ENCODE measurements at places on chromosomes 5 and 9. TPM values are rescaled to one million over a fixed set of nuclear protein-coding genes. Genes with fewer than 3 reads are reported as not detected.

GRCh38 chr9:86347991-86348390 is 6.2 kb downstream of the TUT7 start:
- DNase-seq = no peak

DNA sequence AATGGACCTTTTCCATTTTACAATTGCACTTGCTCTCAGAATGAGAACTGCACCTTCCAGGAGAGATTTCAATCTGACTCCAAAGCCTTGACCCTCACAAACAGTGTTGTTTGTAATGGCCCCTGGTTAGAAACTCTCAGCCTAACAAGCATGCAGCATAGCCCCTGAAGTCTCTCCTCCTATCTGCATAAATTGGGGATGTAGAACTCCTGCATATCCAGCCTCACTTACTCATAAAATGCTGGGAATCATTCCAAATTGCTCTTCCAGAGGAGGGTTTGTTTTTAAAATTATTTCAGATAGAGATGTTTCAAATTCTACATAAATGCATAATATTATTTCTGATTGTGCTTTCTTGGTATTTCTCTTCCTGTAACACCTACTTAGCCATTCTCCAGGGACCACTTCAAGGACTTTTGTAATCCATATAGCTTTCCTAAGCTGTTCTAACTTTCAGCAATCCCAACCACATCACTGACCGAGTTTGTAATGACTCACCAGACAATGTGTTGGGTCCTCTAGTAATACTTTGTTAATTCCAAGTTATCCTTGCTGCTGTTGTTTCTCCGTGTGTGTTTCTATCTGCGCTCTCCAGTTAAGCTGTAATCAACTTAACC is 143.8 kb upstream of the CCDC152 start:
- no peak for DNase-seq

DNA sequence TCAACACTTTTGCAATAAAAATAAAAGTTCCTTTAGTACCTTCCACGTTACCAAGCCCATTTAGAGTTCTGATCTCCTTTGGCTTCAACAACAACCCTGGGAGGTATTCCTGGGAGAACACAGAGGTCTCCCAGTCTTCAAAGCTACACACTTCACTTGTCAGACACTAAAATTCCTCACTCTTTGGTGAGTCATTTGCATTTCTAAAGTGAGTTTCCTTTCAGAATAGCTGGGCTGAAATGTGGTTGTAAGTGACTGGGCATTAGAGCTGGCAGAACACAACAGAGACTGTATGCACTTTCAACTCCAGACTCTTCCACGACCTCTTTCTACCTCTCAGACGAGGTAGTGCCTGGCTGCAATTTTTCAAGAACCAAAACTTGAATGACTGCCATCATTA is 11.5 kb upstream of the F2RL1 start:
- DNase-seq = no peak

DNA sequence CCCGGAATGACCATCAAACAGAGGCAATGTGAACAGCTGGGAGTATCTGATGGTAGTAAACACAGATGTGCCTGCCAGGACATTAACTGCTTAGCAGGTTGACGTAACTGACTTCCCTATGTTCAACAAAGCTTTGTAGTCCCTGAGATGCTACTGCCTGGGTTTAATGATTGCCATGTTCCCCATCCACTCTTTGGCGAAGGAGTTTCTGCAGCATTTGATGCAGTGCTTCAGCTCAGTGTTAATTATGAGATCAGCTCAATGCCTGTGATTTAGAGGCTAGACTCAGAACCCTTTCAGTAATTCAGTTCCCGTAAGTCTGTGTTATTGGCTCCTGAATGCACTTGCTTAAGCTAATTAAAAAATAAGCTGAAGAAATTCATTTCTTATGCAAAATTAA is 547.3 kb upstream of the ZNF608 start:
- DNase-seq = no peak

GRCh38 chr9:13524245-13524644 is 244.8 kb upstream of the MPDZ start:
- DNase-seq = no peak

DNA sequence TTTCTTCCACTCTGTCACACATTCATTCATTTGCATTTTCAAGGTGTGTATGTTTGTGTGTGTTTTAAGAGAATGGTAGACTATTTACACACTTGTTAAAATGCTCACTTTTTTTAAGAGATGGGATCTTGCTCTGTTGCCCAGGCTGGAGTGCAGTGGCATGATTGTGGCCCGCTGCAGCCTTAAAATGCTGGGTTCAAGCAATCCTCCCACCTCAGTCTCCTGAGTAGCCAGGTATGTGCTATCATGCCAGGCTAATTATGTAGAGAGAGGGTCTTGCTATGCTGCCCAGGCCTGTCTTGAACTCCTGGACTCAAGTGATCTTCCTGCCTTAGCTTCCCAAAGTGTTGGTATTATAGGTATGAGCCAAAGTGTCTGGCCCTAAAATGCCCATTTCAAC is 173.5 kb downstream of the PDE4D start:
- DNase-seq = no peak

GRCh38 chr5:87770601-87771121 is 357.9 kb upstream of the CCNH start:
- no peak for DNase-seq

GRCh38 chr5:95870105-95870672 is 47.7 kb upstream of the GLRX start:
- no peak for DNase-seq

- no peak for DNase-seq
These were observed 64.9 kb downstream of the SUSD1 start for GRCh38 chr9:112110094-112110776.

GRCh38 chr5:77669677-77670076 is 31.2 kb upstream of the OTP start:
- no peak for DNase-seq

GRCh38 chr5:17378346-17378997 is 119.6 kb upstream of the TAF11L2 start:
- no peak for DNase-seq

DNA sequence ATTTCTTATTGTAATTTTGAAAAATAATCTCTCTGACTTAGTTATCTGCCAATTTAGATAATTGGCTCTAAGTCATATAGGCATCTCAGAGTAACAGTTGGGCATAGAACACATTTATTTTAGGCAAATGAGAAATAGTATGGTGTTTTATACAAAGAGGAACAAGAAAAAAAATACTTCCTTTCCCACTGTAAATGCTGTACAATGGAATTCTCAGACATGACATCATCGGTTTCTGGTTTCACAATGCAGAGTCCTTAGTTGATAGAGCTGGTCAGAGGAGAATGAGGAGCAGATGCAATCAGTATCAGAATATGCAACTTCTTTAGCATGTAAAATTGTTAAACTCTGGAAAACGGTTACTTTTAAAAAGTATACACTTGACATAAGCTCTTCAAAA is 49.4 kb downstream of the PLK2 start:
- DNase-seq = no peak

GRCh38 chr5:155895484-155895883 is 431.5 kb upstream of the SGCD start:
- DNase-seq = no peak

GRCh38 chr5:80755626-80756025 is 100.8 kb upstream of the DHFR start:
- DNase-seq = no peak

DNA sequence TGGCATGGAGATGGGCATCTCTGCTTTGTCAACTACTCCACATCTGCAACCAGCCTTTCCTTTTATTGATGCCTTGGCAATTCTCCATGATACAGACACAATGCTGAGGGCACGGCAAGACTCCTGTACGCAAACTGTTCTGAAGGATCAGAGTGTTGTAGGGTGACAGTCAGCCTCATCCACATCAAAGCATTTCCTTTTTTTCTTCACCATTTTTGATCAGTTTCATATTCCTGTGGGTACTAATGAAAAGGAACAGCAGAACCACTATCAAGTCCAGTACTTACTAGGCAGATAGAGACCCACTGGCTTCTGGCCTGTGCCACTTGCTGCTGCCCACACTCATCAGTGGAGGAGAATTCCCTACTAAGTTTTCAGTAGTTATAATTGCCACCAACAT is 181.6 kb downstream of the PALM2AKAP2 start:
- DNase-seq = no peak

GRCh38 chr5:65895891-65896290 is 30.5 kb upstream of the ERBIN start:
- DNase-seq = no peak

DNA sequence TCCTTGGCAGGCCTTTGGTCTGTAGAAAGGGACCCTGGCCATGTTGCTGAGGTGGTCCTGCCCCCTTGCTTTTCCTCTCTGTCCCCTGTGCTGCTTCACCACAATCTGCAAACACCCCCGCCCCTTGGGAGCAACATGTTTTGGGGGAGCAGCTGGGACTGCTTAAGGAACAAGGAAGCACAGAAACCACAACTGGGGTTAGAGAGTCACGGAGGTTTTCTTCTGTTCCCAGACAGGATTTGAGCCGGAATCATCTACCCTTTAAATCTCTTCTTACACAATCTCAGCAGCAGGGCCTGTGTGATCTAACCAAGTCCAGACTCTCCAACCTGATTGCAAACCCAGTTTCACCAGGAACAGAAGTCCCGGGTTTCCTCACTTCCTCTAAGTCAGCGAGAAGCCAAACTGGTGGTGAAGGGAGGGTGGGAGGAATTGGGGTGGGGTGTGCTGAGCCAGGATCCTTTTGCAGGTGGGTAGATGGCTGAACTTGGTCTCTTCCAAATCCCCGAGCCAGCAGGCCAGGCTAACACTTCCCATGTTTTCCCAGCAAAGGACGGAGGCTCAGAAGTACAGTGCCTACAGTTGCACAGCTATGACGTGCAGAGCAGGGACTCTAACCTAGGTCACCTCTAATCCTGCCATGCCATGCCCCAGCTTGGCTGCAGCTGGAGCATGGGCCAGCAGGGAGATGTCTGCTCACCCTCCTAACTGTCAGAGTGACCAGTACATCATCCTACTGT is 25.0 kb downstream of the SH3PXD2B start:
- no peak for DNase-seq

DNA sequence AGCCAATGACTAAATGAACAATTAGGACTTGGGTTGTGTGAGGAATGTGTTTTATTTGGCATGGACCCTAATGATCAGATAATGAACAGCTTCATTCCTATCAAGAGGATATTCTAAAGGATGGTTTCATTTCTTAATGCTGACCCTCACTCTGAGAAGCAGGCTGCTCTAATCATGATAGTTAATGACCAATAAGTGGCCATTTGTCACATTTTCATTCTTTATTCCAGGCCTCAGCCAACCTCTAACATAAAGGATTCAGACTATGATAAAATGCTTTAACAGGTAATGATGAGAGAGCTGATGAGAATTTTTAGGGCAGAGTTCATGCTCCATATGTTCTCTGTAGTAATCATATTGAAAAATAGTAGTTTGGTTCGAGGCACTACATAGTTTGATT is 301.5 kb upstream of the ARRDC3 start:
- DNase-seq = no peak

DNA sequence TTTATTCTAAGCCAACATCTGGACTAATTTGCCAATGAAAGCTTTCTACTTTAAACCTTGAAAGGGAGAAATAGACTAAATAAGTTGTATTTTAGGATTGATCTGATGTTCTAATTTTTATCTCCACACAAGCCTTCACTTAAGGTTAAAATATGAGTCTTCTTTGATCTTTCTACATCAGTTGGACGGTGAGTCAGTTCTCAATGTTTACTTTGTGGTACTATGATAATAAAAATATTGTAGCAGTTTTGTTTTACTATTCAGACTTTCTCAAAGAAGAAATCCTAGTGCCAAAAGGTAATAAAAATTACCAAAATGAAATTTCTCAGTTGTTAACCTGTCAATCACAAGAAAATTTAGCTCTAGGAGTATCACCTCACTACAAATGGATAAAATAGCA is 203.5 kb upstream of the RGMB start:
- no peak for DNase-seq

- DNase-seq = no peak
These were observed 148.9 kb downstream of the GCNT1 start for GRCh38 chr9:76607730-76608436.

GRCh38 chr5:11468334-11469039 is 435.8 kb downstream of the CTNND2 start:
- DNase-seq = no peak

GRCh38 chr5:7047511-7048261 is 334.5 kb downstream of the TENT4A start:
- no peak for DNase-seq

- no peak for DNase-seq
These were observed 137.8 kb downstream of the CEMIP2 start for GRCh38 chr9:71630377-71630995.

Gene BARHL1
- total RNA-seq = not detected

Gene CCDC112
- total RNA-seq = 11.1 TPM

Gene PTGES
- 2.2 TPM for total RNA-seq

Gene FRRS1L
- 0.81 TPM for total RNA-seq

Gene PCDHGA7
- 11.9 TPM for total RNA-seq

Gene ARID3C
- not detected for total RNA-seq
